ENCODE measurements at places on chromosomes 6 and 20. TPM values are rescaled to one million over a fixed set of nuclear protein-coding genes. Genes with fewer than 3 reads are reported as not detected.

DNA sequence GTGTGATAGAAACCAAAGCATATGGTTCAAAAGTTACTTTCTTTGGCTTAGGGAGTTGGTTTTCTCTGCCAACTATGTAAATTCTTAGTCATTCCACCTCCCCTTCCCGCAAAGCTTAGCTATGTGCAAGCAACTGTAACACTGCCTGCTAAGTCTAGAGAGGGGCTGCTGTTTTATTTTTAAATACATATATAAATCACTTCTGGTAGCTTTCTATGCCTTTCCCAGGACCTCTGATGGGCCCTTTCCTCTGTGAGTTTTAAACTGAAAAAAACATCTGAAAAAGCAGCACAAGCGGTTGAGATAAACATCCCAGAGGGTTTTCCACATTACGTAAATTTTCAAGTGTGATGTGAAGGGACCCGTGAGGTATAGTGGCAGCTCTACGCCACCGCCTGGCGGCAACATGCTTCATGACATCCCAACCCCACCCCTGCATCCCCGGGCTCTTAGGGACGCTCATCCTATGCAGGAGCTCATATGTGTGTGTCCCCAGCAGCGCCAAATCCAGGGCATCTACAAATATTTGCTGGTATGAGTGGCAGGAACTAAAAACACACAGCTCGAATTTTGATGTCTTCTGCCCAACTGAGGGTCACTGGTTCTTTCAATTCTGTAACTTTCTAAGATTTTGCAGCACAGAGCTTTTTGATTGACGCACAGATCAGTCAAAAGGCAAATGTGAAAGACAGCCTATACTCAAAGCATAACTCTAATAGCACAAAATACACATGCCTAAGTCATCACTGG, 12.7 kb downstream of the SAYSD1 start:
- no peak for DNase-seq

Gene OR2H1
- total RNA-seq: not detected

GRCh38 chr20:18663932-18664331, 76.1 kb downstream of the DTD1 start:
- no peak for DNase-seq

Gene KHDRBS2
- not detected for total RNA-seq

DNA sequence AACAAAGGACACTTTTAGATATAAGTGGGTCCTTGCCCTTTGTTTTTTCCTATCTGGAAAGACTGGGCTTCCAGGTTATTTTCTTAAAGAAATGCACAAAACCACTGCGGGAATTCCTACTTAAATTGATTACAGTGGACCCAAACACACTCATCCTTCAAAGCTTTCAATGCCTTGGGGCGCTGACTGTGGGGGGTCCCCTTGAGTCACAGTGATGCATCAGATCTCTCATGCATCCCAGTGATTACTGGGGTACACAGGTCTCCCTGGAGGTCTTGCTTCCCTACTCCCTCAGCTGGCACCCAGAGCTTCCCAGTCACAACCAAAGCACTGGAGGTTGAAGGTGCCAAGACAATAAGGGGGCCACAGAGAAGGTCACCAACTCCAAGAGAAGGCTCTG, 20.7 kb downstream of the ABHD12 start:
- DNase-seq: no peak

- DNase-seq: no peak
These were observed 2.9 kb upstream of the PRSS35 start for GRCh38 chr6:83509441-83509840.

- no peak for DNase-seq
These were observed 68.0 kb downstream of the OLIG3 start for GRCh38 chr6:137426007-137426689.

GRCh38 chr6:92507552-92507951, 911.8 kb downstream of the EPHA7 start:
- no peak for DNase-seq

DNA sequence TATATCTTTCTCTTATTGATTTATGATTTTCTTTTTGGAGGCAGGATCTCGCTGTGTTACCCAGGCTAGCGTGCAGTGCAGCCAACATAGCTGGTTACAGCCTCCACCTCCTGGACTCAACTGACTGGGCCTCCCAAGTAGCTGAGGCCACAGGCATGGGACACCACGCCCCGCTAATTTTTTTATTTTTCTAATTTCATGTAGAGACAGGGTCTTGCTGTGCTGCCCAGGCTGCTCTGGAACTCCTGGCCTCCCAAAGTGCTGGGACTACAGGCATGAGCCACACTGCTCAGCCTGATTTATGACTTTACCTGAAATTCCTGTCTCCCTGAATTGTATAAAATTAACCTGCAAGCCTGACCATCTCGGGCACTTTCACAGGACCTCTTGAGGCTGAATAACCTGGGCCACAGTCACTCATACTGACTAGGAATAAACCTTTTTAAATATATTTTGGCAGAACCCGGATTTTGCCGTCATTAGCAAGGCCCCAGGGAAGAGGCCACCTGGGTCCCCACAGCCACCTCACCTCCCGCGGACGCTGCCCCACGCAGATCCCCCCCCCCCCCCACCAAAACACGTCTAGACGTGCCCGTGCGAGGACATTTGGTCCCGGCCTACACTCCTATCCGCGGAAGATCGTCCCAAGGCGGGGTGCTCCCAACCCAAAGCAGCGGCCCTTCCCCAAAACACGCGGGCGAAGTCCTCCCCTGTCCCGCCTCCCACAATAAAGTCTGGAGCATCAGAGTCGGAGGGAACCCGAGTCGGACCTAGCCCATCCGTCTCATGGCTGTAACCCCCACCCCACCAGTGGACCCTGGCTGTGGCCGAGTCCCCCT, 902 bp downstream of the ZNF337 start:
- DNase-seq: no peak

GRCh38 chr6:1593958-1594314, 15.8 kb upstream of the FOXC1 start:
- DNase-seq: no peak
